Testis (tissue), 5 donors: ENCODE measurements at places on chromosomes 6 and 20. TPM values are rescaled to one million over a fixed set of nuclear protein-coding genes. Genes with fewer than 3 reads are reported as not detected.

DNA sequence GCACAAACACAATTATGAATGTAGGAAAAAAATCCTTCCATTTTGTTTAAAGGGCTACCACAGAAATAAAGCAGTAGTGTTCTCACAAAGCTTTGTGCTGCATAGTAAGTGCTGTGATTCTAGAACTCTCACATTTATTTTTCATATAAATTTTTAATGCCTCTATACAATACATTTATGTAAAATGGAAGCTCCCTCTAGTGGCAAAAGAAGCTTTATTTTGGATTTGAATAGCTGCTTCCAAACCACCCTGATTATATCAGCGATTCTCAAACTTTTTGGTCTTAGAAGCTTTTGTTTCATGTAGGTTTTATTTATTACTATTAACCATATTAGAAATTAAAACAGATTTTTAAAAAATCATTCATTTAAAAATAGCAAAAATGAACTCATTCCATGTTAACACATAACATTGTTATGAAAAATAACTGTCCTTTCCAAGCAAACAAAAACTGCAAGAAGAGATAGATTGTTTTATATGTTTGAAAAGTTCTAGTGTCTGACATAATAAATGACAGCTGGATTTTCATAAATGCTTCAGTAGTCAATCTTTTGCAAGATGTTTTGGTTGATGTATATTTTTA lies 38.4 kb downstream of the HS3ST5 start:
- DNase-seq = no peak
- H3K4me1 ChIP-seq = no peaks in the 10 kb centered on the region
- H3K27me3 ChIP-seq = no peaks in the 10 kb centered on the region
- H3K36me3 ChIP-seq = no peaks in the 10 kb centered on the region

- H3K36me3 ChIP-seq = no peaks in the 10 kb centered on the region
- peaks cover 21% of the 10 kb centered on the region for H3K4me1 ChIP-seq
- DNase-seq = no peak
- no peak overlapping the region for H3K27ac ChIP-seq
- no peaks in the 10 kb centered on the region for H3K27me3 ChIP-seq
Observed at GRCh38 chr20:43389211-43389610, 68.5 kb upstream of the SRSF6 start.

DNA sequence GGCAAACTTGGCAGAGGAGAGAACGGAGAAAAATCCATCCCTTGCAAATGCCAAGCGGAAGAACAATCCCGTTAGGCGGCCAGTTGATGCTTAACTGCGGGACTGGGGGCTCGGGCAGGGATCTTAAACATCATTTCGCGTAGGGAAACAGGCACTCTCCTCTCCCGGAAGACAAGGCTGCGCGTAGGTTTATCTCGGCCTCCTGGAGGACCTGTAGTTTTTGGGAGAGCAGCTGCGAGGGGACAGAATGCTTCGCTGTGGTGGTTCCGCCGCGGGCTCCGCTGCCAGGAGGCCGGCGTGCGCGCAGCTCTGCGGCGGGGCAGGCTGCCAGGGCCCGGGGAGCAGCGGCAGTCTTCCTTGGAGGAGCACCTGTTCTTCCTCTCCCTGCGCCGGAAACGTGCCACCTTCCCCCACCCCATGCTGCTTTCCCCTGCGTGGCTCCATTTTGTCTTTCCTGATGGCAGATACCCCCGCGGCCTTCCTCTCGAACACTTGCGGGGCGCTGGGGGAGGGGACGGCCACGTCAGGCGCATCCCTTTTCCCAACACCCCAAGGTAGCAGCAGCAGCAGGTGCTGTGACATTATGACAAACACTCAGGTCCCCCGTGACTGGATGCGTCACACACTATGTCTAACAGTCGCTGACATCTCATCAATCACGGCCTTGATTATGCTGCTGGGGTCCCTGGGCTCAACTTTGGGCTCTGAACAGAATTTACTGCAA lies 230.7 kb upstream of the BTBD3 start:
- H3K4me1 ChIP-seq = peaks cover 3% of the 10 kb centered on the region
- no peaks in the 10 kb centered on the region for H3K36me3 ChIP-seq
- H3K27me3 ChIP-seq = no peaks in the 10 kb centered on the region

- H3K36me3 ChIP-seq = no peaks in the 10 kb centered on the region
- peaks cover 3% of the 10 kb centered on the region for H3K4me1 ChIP-seq
- DNase-seq = no peak
- no peaks in the 10 kb centered on the region for H3K27me3 ChIP-seq
- H3K27ac ChIP-seq = no peak overlapping the region
Observed at GRCh38 chr6:160188773-160189172, 67.2 kb downstream of the SLC22A1 start.

DNA sequence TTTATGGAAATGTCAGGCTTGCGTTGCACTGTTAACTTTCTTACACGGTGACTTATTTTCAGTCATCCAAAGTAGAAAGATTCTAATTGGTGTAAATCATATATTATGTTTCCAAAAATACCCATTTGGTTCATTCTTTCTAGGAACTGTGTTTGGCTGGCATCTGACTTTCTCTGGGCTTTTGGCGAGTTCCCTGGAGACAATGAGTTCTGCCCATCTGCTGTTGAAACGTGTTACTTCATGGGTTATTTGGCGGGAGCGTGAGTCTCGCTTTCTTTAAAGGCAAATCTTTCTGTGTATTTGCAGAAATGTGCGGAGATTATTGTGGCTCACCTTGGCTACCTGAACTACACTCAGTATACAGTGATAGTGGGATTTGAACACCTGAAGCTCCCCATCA lies 29.5 kb downstream of the TMEM181 start:
- no peaks in the 10 kb centered on the region for H3K36me3 ChIP-seq
- H3K4me3 ChIP-seq = no peak overlapping the region
- peaks cover 10% of the 10 kb centered on the region for H3K4me1 ChIP-seq

DNA sequence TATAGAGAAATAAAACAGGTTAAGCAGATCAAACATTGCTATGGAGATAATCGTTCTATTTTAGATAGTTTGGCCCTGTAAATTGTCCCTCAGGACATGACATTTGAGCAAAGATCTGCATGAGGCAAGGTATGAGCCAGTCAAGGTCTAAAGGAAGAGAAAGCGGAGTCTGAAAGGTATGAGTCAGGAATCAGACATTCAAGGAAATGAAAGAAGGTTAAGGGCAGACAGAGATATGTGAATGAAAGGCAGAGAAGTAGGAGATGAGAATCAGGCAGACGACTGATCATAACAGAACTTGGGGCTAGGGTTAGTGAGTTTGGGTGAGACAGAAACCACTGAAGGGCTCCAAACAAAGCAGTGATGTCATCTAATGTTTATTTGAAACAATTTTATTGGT lies 775.8 kb downstream of the MAFB start:
- H3K4me3 ChIP-seq = no peak overlapping the region
- no peaks in the 10 kb centered on the region for H3K27me3 ChIP-seq
- DNase-seq = no peak
- H3K36me3 ChIP-seq = no peaks in the 10 kb centered on the region

- H3K4me3 ChIP-seq = peak overlapping the region; percentile 96
- peaks cover 10% of the 10 kb centered on the region for H3K4me1 ChIP-seq
- H3K36me3 ChIP-seq = no peaks in the 10 kb centered on the region
- no peak for DNase-seq
- peak overlapping the region; percentile 72 for H3K27ac ChIP-seq
Observed at GRCh38 chr6:149751239-149751638, 1.7 kb downstream of the PCMT1 start.

GRCh38 chr6:5730585-5731263 lies 276.0 kb downstream of the NRN1 start:
- H3K4me1 ChIP-seq = no peaks in the 10 kb centered on the region
- no peak for DNase-seq
- no peak overlapping the region for H3K27ac ChIP-seq
- no peaks in the 10 kb centered on the region for H3K36me3 ChIP-seq

GRCh38 chr6:138194287-138194686 lies 24.0 kb downstream of the PBOV1 start:
- no peaks in the 10 kb centered on the region for H3K27me3 ChIP-seq
- H3K4me1 ChIP-seq = no peaks in the 10 kb centered on the region
- H3K27ac ChIP-seq = no peak overlapping the region
- no peaks in the 10 kb centered on the region for H3K36me3 ChIP-seq
- no peak for DNase-seq
- no peak overlapping the region for H3K4me3 ChIP-seq

DNA sequence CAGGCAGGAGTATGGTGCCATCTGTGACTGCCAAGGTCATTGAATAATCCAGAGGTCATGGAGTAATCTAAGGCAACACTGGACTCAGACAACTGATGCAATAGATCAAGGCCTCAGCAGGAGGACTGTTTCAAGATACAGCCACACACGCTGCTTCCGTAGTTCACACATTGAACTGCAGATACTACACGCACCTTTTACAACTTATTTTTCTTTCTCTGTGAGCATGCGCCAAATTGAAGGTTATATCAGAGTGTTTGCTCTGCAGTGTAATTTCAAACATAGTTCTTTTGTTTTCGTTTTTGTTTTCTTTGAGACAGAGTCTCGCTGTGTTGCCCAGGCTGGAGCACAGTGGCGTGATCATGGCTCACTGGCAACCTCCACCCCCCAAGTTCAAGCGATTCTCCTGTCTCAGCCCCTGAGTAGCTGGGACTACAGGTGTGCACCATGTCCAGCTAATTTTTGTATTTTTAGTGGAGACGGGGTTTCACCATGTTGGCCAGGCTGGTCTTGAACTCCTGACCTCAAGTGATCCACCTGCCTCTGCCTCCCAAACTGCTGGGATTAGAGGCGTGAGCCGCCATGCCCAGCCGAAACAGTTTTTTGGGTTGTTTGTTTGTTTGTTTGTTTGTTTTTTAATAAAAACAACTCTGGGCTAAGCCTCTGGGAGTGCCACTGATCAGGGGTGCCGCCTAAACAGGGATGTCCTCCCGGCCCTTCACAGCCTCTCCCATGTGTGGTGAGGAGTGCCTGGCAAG lies 96.6 kb upstream of the NAA20 start:
- H3K27me3 ChIP-seq = no peaks in the 10 kb centered on the region
- peaks cover 4% of the 10 kb centered on the region for H3K4me1 ChIP-seq
- no peak for DNase-seq
- H3K4me3 ChIP-seq = no peak overlapping the region
- no peak overlapping the region for H3K27ac ChIP-seq

DNA sequence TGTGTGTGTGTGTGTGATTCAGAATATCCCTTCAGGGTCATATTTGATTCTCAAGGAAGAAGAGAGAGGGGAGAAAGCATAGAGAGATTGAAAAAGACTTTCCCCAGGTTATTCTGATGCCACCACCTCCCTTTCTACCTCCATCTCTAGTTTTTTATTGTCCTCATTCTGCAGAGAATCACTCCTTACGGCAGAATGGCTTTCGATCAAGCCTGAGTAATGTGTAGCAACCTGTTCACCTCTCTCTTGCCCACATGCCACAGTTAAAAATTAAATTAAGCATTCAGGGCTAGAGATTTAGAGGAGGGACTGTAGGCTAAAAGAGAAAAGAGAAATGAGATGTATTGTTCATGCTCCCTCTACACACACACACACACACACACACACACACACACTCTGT lies 18.1 kb downstream of the KLHL32 start:
- H3K4me3 ChIP-seq = no peak overlapping the region
- no peaks in the 10 kb centered on the region for H3K27me3 ChIP-seq
- no peak overlapping the region for H3K27ac ChIP-seq
- H3K4me1 ChIP-seq = no peaks in the 10 kb centered on the region

GRCh38 chr6:33508935-33509926 lies 54.9 kb downstream of the ZBTB9 start:
- H3K4me1 ChIP-seq = peaks cover 3% of the 10 kb centered on the region
- H3K36me3 ChIP-seq = no peaks in the 10 kb centered on the region
- no peak for DNase-seq
- H3K27me3 ChIP-seq = no peaks in the 10 kb centered on the region
- no peak overlapping the region for H3K4me3 ChIP-seq

DNA sequence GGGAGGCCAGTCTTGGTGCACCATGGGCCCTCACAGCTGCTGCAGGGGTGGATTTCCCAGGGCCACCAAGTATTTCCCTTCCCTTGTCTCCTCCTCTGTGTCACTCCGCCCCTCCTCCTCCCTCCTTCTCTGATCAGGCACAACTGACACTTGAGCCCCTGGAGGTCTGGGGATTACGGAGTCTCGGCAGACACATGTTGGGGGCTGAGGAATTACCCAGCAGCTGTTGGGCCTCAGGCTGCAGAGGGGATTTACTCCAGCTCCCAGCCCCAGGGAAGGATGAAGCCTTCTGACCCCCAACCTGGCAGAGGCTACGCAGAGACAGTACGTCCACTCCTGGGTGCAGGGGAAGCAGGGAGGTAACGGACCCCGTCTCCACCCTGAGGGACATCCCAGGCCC lies 420.5 kb upstream of the SULF2 start:
- no peaks in the 10 kb centered on the region for H3K36me3 ChIP-seq
- no peak overlapping the region for H3K4me3 ChIP-seq
- DNase-seq = no peak
- H3K4me1 ChIP-seq = peaks cover 8% of the 10 kb centered on the region

DNA sequence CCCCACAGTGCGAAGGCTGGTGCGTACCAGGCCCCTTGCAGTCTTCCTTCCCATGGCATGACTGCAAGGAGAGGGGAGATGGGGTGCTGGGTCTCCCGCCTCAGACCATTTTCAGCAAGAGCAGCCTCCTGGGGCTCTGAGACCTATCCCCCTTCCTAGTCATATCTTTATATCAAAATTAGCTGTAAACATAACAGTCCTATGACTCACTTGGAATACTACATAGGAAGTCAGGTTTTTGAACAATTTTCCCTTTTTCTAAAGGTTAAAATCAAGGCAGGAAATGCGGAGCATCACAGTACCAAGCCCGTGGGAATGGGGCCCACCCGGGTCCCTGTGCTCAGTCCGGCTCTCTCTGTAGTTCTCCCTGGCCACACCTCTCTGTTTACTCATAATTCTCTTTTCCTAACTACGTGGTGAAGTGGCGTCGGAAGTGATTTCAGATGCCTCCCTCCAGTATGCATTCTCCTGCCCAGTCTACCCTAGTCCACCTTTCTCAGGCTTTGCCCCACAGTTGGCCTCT lies 109.8 kb upstream of the TMEM170B start:
- DNase-seq = no peak
- no peaks in the 10 kb centered on the region for H3K27me3 ChIP-seq
- H3K4me3 ChIP-seq = no peak overlapping the region
- peak overlapping the region; percentile 52 for H3K27ac ChIP-seq
- H3K36me3 ChIP-seq = no peaks in the 10 kb centered on the region
- peaks cover 57% of the 10 kb centered on the region for H3K4me1 ChIP-seq

CDSN gene
- 0.06 TPM for total RNA-seq

DNAAF9 gene
- total RNA-seq = 31.6 TPM

TBPL1 gene
- total RNA-seq = 63.4 TPM

ENPP5 gene
- total RNA-seq = 114 TPM

BPIFB1 gene
- 1.6 TPM for total RNA-seq

HUS1B gene
- 8.9 TPM for total RNA-seq
